ENCODE measurements at places on chromosomes 6 and 20. TPM values are rescaled to one million over a fixed set of nuclear protein-coding genes. Genes with fewer than 3 reads are reported as not detected.

The HEBP2 gene
- 82.9 TPM for total RNA-seq

- no peak overlapping the region for H3K27ac ChIP-seq
- no peaks in the 10 kb centered on the region for H3K36me3 ChIP-seq
- H3K27me3 ChIP-seq: no peaks in the 10 kb centered on the region
Measured at GRCh38 chr6:155519176-155519738, 63.6 kb upstream of the NOX3 start.

DNA sequence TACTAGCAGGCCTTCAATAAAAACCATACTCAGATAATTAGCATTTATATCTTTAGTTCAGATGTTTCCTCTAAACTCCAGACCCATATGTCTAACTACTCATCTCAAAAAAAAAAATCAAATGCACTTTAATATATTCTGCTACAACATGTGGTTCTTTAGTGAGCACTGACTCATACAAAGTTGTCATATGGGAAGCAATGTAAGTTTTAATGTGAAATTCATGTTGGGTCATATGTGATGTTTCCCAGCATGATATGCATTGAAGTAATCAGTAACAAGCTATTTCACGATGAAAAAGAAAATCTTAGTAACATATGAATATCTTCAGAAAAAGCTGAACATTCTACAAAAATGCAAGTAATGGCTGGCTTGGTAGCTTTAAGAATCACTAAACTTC is 859.7 kb upstream of the ADGRB3 start:
- DNase-seq: no peak
- no peak overlapping the region for H3K27ac ChIP-seq
- no peaks in the 10 kb centered on the region for H3K4me1 ChIP-seq
- H3K36me3 ChIP-seq: no peaks in the 10 kb centered on the region
- no peaks in the 10 kb centered on the region for H3K27me3 ChIP-seq

GRCh38 chr20:42639140-42639539 is 550.6 kb downstream of the PTPRT start:
- H3K4me3 ChIP-seq: no peak overlapping the region
- no peak for DNase-seq
- H3K27me3 ChIP-seq: no peaks in the 10 kb centered on the region
- H3K36me3 ChIP-seq: no peaks in the 10 kb centered on the region

DNA sequence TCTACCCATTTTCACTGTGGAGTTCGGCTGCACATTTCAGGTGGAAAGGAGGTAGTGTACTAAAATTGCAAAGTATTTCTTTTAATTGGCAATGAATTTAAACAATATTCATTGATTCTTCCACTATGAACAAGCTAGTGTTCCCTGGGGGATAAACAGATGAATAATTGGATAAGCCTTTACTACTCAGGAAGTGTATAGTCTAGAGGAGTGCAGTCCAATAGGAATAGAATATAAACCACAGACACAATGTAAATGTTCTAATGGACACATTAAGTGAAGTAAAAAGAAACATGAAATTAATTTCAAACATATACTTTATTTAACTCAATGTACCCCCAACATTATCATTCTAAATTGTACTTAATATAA is 28.7 kb downstream of the SGK1 start:
- H3K36me3 ChIP-seq: no peaks in the 10 kb centered on the region
- H3K27me3 ChIP-seq: no peaks in the 10 kb centered on the region
- H3K4me3 ChIP-seq: no peak overlapping the region
- no peak for DNase-seq
- H3K27ac ChIP-seq: no peak overlapping the region

- no peak overlapping the region for H3K4me3 ChIP-seq
- no peaks in the 10 kb centered on the region for H3K27me3 ChIP-seq
- peaks cover 98% of the 10 kb centered on the region for H3K36me3 ChIP-seq
- no peak for DNase-seq
Measured at GRCh38 chr6:73481969-73482368, 20.4 kb downstream of the MTO1 start.

The GGTLC1 gene
- not detected for total RNA-seq

DNA sequence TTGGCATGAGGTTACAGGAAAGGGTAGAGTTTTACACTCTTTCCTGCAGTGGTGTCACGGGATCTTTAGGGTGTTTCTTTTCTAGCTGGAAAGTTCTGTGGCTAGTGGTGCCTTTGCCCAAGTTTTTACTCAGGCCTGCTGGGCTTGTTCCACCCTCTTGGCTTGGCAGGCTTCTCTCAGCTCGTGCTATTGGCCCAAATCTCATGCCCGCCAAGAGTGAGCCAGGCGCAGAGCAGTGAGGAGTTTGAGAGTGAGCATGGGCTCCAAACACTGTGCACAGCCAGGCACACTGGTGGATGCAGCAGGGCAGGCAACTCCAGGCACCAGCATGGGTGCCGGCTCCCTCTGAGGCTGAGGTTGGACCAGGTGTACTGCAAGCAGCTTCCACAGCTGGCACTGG is 206.5 kb downstream of the SAMD5 start:
- DNase-seq: no peak
- no peak overlapping the region for H3K4me3 ChIP-seq
- H3K27ac ChIP-seq: no peak overlapping the region
- no peaks in the 10 kb centered on the region for H3K4me1 ChIP-seq

DNA sequence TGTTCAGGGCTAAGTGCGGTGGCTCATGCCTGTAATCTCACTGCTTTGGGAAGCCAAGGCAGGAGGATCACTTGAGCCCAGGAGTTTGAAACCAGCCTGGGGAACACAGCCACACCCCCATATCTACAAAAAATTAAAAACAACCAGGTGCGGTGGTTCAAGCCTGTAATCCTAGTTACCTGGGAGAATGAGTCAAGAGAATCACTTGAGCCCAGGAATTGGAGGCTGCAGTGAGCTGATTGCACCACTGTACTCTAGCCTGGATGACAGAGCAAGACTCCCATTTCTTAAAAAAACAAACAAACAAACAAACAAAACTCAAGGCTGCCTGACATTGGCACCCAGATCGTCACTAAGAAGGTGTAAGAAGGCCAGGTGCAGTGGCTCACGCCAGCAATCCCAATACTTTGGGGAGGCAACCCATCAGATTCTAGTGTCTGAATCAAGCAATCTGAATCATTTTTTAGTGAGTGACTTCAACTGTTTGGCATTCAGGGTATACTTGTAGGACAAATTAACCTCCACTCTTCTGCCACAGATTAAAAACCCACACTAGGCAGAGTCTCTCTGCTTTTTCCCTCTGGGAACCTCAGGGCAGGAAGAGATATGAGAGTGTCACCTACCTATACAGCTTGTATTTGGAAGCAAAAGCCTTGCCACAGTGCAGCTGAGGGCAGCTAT is 6.1 kb downstream of the PLAGL2 start:
- no peak overlapping the region for H3K4me3 ChIP-seq
- H3K36me3 ChIP-seq: peaks cover 49% of the 10 kb centered on the region
- H3K27ac ChIP-seq: peak overlapping the region; percentile 95
- no peaks in the 10 kb centered on the region for H3K27me3 ChIP-seq

GRCh38 chr6:154916857-154917256 is 78.3 kb upstream of the TIAM2 start:
- no peak overlapping the region for H3K27ac ChIP-seq
- H3K27me3 ChIP-seq: no peaks in the 10 kb centered on the region
- H3K36me3 ChIP-seq: no peaks in the 10 kb centered on the region
- H3K4me3 ChIP-seq: no peak overlapping the region
- no peak for DNase-seq
- no peaks in the 10 kb centered on the region for H3K4me1 ChIP-seq

GRCh38 chr6:24322924-24323323 is 34.9 kb downstream of the DCDC2 start:
- no peak for DNase-seq
- no peak overlapping the region for H3K27ac ChIP-seq
- H3K27me3 ChIP-seq: no peaks in the 10 kb centered on the region
- no peaks in the 10 kb centered on the region for H3K4me1 ChIP-seq
- H3K4me3 ChIP-seq: no peak overlapping the region
- H3K36me3 ChIP-seq: no peaks in the 10 kb centered on the region

The SCGN gene
- total RNA-seq: 0.34 TPM

DNA sequence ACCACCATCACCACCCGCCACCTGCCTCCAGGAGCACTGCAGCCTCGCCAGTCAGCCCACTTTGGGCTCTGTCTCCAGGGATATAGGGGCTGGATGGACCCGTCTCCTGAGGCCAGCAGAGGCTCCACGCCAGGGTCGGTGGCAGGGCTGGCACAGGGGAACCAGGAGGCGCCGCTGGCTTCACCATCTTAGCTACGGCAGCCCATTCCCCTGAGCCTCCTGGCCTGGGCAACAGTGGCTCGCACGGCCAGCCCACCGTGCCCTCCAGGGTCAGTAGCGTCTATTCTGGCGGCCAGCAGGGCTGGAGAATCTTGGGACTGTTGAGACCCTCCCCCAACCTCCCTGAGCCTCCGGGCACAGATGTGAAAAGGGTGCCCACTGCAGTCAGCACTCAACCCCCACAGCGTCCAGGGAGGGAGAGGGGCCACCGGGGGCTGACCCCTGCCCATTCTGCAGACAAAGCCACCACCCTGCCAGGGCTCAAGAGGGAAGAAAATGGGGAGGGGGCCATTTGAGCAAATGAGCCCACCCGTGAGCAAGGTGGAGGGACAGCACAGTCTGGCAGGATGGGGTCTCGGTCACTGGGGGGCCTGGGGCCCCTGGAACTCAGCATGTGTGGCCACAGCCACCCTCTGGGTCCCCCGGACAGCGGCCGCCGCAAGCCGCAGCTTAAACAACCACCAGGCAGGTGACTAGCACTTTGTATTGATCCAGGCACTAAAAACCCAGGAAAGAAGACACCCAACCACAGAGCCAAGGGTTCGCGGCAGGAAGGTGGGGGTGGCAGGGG is 28.7 kb downstream of the KCNQ2 start:
- peaks cover 65% of the 10 kb centered on the region for H3K27me3 ChIP-seq
- H3K36me3 ChIP-seq: no peaks in the 10 kb centered on the region
- no peaks in the 10 kb centered on the region for H3K4me1 ChIP-seq
- no peak for DNase-seq
- no peak overlapping the region for H3K4me3 ChIP-seq
- no peak overlapping the region for H3K27ac ChIP-seq

The HRH3 gene
- not detected for total RNA-seq

The SLC32A1 gene
- not detected for total RNA-seq

DNA sequence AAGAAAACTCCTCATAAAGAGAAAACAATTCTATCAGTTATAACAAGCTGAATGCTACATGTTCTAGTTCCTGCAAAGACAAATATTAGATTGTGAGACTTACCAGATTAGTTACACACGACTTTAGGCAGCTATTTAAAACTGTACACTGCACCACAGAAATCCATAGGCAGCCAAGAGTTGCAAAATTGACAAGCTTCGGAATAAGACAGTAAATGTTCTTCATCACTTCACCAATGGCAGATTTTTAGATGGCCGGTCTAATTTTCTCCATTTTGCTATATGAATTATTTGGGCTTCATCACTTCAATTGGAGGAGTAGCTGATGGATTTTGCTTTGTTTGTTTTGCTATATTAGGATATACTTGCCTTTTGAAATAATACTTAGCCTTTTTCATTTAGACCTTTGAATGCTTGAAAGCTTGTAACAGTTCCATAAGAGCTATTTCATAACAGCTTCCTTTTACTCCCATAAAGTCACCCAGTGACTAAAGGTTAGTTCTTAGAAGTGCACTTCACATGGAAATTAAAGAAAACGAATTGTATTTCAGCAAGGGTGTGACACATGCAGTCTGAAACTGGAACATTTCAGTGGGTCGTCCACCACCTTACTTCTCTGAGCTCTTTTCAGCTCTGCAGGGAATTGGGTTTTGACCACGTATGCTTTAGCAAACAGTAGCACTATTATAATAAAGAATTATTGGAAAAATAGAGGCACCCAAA is at the start of gene ROS1:
TSS of gene ROS1 (minus strand) at position 512 of the 723 bp plus-strand sequence. CDS start at position 226, 286 bp downstream.
- H3K4me1 ChIP-seq: no peaks in the 10 kb centered on the region
- DNase-seq: no peak
- H3K4me3 ChIP-seq: no peak within 1 kb of the TSS
- no peaks in the 10 kb centered on the region for H3K36me3 ChIP-seq

The LRP11 gene
- total RNA-seq: 43.6 TPM

- no peak for DNase-seq
- H3K27me3 ChIP-seq: no peaks in the 10 kb centered on the region
- peaks cover 8% of the 10 kb centered on the region for H3K4me1 ChIP-seq
- no peak overlapping the region for H3K4me3 ChIP-seq
- H3K27ac ChIP-seq: no peak overlapping the region
Measured at GRCh38 chr6:79776076-79776475, 144.9 kb downstream of the SH3BGRL2 start.

DNA sequence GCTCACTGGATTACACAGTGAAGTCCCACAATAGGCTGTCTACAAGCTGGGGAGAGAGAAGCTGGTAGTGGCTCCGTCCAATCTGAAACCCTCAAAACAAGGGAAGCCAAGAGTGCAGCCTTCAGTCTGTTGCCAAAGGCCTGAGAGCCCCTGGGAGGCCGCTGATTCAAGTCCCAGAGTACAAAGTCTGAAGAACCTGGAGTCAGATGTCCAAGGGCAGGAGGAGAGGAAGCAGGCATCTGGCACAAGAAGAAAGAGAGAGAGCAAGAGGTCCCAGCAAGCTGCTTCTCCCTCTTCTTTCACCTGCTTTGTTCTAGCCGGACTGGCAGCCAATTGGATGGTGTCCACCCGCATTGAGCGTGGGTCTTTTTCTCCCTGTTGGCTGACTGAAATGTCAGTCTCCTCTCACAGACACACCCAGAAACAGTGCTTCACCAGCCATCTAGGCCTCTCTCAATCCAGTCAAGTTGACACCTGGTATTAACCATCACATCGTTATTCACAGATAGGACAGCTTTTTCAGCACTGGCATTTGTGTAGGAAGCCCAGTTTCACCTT is 51.2 kb downstream of the CRYBG1 start:
- H3K36me3 ChIP-seq: no peaks in the 10 kb centered on the region
- H3K4me1 ChIP-seq: peaks cover 5% of the 10 kb centered on the region
- no peak overlapping the region for H3K4me3 ChIP-seq
- H3K27ac ChIP-seq: no peak overlapping the region
- no peaks in the 10 kb centered on the region for H3K27me3 ChIP-seq
- no peak for DNase-seq

- H3K4me1 ChIP-seq: no peaks in the 10 kb centered on the region
- H3K27me3 ChIP-seq: no peaks in the 10 kb centered on the region
- DNase-seq: no peak
- H3K4me3 ChIP-seq: no peak overlapping the region
- H3K27ac ChIP-seq: no peak overlapping the region
Measured at GRCh38 chr6:87436435-87436834, 28.7 kb downstream of the CFAP206 start.

DNA sequence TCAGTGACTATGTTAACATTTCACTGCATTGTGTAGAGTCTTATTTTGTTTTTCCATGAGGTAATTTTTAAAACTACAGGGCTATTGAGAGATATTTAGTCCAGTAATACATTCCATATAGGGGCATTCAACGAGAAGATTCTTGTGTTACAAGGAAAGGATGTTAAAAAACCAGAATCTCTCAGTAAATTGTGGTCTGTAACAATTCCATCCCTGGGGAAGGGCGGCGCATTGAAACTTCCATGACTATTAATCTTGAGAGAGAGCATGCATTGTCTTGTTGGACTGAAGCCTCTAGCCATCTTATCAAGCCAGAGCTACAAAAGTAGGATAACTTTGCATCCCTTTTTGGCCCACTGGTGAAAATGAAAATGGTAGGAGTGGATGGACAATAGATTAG is 119.7 kb downstream of the BCKDHB start:
- H3K4me3 ChIP-seq: no peak overlapping the region
- H3K36me3 ChIP-seq: no peaks in the 10 kb centered on the region
- H3K27me3 ChIP-seq: no peaks in the 10 kb centered on the region
- no peak overlapping the region for H3K27ac ChIP-seq
- H3K4me1 ChIP-seq: peaks cover 5% of the 10 kb centered on the region
- no peak for DNase-seq

- no peak for DNase-seq
- peaks cover 8% of the 10 kb centered on the region for H3K4me1 ChIP-seq
- no peaks in the 10 kb centered on the region for H3K27me3 ChIP-seq
- H3K27ac ChIP-seq: no peak overlapping the region
- H3K4me3 ChIP-seq: no peak overlapping the region
Measured at GRCh38 chr20:3741836-3742458, 9.5 kb downstream of the HSPA12B start.
